ENCODE measurements at places on chromosomes 3 and 15.

DNA sequence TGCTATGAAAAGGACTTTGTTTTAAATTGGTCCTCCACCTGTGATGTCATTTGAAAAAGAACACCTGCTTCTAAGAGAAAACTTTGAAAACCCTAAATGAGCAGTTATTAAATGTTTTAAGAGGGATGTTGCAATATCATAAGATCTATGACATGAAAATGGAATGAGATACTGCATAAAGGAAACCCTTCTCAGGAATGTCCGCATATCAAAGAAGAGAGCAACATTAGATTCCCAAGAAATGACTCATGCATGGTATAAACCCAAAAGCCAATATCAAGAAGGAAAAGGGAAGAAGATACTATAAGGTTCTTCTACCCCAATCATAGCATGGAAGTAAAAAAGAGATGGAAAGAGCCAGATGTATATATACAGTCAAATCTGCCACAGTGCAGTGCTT, 627.5 kb upstream of the LMCD1 start:
- DNase-seq: no peak
- no peak overlapping the region for H3K4me3 ChIP-seq
- H3K4me1 ChIP-seq: no peaks in the 10 kb centered on the region
- H3K36me3 ChIP-seq: no peaks in the 10 kb centered on the region
- H3K27me3 ChIP-seq: no peaks in the 10 kb centered on the region

- no peaks in the 10 kb centered on the region for H3K36me3 ChIP-seq
- peak overlapping the region; percentile 3 for H3K4me3 ChIP-seq
- H3K27ac ChIP-seq: peak overlapping the region; percentile 25
- peaks cover 7% of the 10 kb centered on the region for H3K4me1 ChIP-seq
Observed at GRCh38 chr3:187101184-187102072, 37.9 kb downstream of the RPL39L start.

DNA sequence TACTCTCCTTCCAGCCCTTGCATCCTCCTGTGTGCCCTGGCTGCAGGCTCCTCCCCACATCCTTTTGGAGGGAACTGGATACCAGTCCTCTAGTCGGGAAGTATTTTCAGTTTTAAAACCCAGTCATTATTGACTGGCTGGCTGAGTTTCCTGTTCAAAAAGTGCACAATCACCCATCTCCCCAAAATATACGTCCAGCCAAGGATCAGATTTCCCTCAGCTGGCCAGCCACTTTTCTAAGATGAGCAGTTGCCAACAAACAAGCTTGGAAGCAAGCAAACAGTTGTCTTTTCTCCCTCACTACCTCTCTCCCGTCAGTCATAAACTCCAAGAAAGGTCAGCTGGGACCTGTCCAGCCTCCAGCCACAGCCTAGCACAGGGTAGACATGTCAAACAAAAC, 147.7 kb upstream of the GALNT15 start:
- no peaks in the 10 kb centered on the region for H3K27me3 ChIP-seq
- H3K36me3 ChIP-seq: no peaks in the 10 kb centered on the region
- H3K4me1 ChIP-seq: no peaks in the 10 kb centered on the region
- no peak overlapping the region for H3K4me3 ChIP-seq

GRCh38 chr15:55257938-55258337, 31.7 kb downstream of the RAB27A start:
- H3K36me3 ChIP-seq: no peaks in the 10 kb centered on the region
- no peaks in the 10 kb centered on the region for H3K27me3 ChIP-seq
- DNase-seq: no peak

GRCh38 chr3:194340757-194341400, 10.2 kb downstream of the CPN2 start:
- peaks cover 2% of the 10 kb centered on the region for H3K4me1 ChIP-seq
- no peak for DNase-seq
- no peaks in the 10 kb centered on the region for H3K36me3 ChIP-seq
- H3K27me3 ChIP-seq: no peaks in the 10 kb centered on the region
- no peak overlapping the region for H3K27ac ChIP-seq

- peaks cover 7% of the 10 kb centered on the region for H3K4me1 ChIP-seq
- H3K36me3 ChIP-seq: no peaks in the 10 kb centered on the region
- H3K4me3 ChIP-seq: no peak overlapping the region
- DNase-seq: peak; percentile 58
Observed at GRCh38 chr15:40891810-40892446, 2.3 kb upstream of the VPS18 start.

DNA sequence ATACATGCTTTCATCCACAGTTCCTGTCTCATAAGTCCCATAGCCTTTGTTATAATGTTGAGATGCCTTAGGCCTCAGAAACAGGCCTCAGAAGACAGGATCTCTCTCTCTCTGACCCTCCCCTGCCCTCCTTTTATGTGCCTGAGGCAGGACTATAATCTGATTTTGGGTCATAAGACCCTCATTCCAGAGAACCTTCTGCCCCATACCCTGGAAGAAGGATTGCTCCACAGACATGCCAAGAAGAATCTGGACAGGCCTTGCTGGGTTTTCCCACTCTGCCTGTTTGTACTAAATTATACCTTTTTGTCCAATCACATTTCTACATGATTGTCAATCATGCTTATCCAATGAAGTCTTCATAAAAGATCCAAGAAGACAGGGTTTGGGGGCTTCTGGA, 57.2 kb upstream of the MME start:
- no peaks in the 10 kb centered on the region for H3K36me3 ChIP-seq
- H3K4me3 ChIP-seq: no peak overlapping the region
- H3K4me1 ChIP-seq: no peaks in the 10 kb centered on the region
- H3K27ac ChIP-seq: no peak overlapping the region

GRCh38 chr3:185880600-185880999, 55.8 kb upstream of the IGF2BP2 start:
- no peak for DNase-seq
- no peak overlapping the region for H3K27ac ChIP-seq
- no peaks in the 10 kb centered on the region for H3K36me3 ChIP-seq

DNA sequence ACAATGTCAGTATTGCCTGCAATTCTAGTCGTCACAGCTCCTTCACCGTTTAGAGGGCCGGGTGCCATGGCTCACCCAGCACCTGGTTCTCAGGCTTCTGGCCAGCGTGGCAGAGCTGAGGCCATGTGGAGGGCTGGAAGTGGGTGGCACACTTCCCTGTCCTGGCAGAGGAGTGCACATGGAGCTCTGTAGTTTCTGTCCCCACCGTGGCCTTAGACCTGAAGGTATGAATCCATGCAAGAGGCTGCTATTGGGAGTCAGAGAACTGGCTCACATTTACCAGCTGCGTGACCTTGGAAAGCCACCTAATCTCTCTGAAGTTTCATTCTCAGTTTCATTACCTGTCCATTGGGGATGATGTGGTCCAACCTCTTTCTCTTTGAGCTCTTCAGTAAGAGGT, 22.2 kb downstream of the EPHB1 start:
- no peak for DNase-seq
- H3K4me1 ChIP-seq: no peaks in the 10 kb centered on the region
- no peak overlapping the region for H3K27ac ChIP-seq
- H3K27me3 ChIP-seq: no peaks in the 10 kb centered on the region
- H3K36me3 ChIP-seq: no peaks in the 10 kb centered on the region

DNA sequence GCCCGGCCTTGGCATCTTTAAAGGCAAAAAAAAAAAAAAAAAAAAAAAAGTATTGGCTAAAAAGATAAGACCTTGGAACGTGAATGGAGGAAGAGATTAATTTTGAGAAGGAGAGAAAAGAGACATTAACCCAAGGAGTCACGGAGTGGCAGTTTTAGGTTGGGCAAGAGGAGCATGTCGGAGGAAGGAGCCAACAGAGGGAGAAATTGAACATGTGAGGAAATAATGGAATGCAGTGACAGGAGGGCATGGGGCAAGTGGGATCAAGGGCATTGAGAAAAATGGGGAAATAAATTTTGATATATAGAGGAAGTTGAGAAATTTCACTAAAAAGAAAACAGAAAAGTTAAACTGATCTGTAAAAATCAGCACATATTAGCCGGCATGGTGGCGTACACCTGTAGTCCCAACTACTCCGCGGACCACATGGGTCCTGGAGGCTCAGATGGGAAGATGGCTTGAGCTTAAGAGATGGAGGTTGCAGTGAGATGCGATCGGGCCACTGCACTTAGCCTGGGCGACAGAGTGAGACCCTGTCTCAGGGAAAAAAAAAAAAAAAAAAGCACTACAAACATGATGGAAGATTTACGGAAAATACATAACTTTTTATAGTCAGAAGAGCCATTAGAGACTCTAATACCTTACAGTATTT, 1.2 kb downstream of the HAUS2 start:
- H3K27ac ChIP-seq: no peak overlapping the region
- H3K36me3 ChIP-seq: no peaks in the 10 kb centered on the region
- DNase-seq: no peak
- H3K27me3 ChIP-seq: no peaks in the 10 kb centered on the region
- no peak overlapping the region for H3K4me3 ChIP-seq

DNA sequence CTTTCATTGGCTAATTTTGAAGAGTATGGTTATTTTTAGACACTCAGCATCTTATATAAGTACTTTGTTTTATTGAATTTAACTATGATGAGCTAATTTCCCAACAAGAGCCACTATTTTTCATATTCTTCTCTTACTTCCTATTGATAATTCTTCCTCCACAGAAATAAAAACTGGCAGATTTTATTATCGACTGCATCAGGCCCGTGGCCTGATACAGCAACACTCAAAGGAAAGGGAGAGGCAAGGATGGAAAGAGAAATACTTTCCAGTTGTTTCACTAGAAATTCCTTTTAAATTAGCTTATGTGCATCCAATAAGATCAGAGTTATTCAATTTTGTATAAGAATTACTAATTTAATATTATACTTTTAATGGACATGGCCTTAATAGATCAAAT, 886.3 kb downstream of the ROBO1 start:
- no peak overlapping the region for H3K27ac ChIP-seq
- no peaks in the 10 kb centered on the region for H3K4me1 ChIP-seq
- H3K4me3 ChIP-seq: no peak overlapping the region
- no peak for DNase-seq

GRCh38 chr3:72344236-72344635, 504.0 kb downstream of the SHQ1 start:
- no peak overlapping the region for H3K4me3 ChIP-seq
- no peaks in the 10 kb centered on the region for H3K27me3 ChIP-seq
- H3K36me3 ChIP-seq: no peaks in the 10 kb centered on the region
- no peak for DNase-seq

DNA sequence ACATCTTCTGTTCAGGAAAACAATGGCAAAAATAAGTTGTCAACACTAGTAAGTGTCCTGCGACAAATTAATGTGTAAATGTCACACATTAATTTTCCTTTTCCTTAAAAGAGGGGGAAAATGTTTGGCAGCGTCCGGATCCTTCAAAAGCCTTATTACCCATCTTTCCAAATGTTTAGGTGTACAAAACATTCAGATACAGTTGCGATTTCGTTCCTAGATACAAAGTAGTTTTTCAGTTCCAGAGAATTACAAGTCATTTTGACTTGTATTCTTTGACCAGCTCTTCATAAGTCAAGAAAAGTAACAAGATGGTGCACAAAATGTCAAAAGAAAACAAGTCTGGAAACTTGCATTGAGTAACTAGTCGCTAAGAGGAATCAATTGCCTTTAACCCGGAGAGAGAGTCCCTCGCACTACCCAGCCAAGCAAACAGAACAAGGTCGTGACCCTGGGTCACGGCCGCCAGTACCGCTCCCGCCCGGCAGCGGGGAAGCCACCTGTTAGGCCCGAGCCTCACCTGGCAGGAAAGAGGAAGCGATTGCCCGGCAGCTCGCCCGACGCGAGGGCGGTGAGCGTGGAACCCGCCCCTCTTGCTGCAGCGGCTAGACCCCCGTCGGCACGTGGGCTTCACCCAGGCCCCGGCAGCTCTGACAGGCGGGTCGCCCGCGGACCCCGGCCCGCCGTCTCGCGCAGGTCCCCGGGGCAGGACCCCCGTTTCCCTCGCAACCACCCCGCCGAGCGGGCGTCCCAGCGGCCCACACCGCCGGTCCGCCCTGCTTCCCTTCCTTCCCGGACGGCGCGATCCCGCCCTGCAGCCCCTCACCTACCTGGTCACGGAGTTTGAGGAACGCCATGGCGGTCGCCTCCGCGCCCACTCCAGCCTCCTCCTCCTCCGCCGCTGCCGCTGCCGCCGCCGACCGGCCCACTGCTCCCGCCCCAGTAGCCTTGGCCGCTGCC, 61.0 kb upstream of the ANKRD28 start:
- peak; percentile 83 for DNase-seq
- H3K4me1 ChIP-seq: peaks cover 16% of the 10 kb centered on the region
- peak overlapping the region; percentile 93 for H3K4me3 ChIP-seq
- no peaks in the 10 kb centered on the region for H3K27me3 ChIP-seq
- no peaks in the 10 kb centered on the region for H3K36me3 ChIP-seq

DNA sequence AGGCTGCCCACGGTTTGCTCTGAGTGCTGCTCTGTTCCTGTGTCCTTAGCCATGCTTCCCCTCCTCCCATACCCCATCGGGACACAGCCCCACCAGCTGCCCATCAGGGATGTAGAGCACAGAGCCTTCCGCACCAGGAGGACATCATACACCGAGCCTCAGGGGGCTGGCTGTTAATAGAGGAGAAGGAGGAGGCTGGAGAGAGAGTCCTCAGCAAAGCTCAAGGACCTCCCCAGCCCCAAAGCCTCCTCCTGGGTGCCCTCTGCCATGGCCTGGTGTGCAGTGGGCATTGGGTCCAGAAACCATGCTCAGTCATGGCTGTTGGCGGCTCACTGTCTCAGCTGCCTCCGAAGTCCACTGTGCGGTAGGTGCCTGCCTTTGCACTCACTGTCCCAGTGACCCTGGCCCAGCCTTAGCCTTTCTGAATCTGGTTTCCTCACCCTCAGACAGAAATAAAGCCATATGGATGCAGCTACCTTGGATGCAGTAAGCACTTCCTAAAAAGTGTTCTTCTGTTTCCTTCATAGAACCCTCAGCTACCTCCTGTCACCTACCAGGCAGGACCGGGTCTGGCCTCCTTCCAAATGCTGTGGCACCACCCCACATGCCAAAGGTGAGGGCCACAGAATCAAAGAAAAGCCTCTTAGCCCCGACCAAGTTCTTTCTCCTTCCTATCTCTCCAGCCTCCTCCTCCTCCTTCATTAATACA, 53.9 kb downstream of the ACAD9 start:
- no peaks in the 10 kb centered on the region for H3K4me1 ChIP-seq
- H3K4me3 ChIP-seq: no peak overlapping the region
- H3K27ac ChIP-seq: no peak overlapping the region
- DNase-seq: no peak
- H3K36me3 ChIP-seq: no peaks in the 10 kb centered on the region

DNA sequence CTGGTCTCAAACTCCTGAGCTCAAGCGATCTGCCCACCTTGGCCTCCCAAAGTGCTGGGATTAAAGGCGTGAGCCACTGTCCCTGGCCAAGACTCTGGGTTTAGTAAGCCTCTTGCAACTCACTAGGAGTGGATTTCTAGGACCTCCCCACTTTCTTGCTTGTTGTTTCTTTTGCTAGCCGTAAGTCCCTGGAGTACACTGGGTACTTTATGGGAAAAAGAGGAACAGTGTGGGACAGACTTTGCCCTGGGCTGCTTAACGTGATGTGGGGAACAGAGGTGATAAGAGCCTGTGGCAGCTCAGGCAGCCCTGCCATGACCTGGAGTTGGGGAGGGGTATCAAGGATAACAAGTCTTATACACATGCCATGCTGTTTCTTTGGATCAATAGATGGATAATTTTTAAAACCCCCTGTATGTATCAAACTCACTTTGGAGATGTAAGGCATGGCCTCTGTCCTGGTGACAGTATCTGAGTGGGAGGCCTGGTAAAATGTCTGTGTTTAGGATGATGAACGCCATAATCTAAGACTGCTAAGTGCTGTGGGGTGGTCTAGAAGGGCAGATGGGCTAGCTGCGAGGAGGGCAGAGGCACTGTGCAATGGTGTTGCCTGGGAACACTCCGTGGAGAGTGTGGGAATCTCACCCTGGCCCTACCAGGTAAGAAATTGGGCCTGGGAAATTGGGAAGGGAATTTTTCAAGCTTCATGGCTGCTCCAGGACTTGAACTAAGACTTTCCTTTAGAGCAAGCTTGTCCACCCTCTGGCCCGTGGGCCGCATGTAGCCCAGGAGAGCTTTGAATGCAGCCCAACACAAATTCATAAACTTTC, 54.8 kb downstream of the SMAD3 start:
- no peaks in the 10 kb centered on the region for H3K27me3 ChIP-seq
- peak overlapping the region; percentile 73 for H3K27ac ChIP-seq
- no peak overlapping the region for H3K4me3 ChIP-seq
- DNase-seq: no peak
- no peaks in the 10 kb centered on the region for H3K36me3 ChIP-seq

Data from pancreas (tissue), 10 donors.